ENCODE measurements at places on chromosomes 11 and 22. TPM values are rescaled to one million over a fixed set of nuclear protein-coding genes. Genes with fewer than 3 reads are reported as not detected.

- no peaks in the 10 kb centered on the region for H3K36me3 ChIP-seq
- H3K4me3 ChIP-seq, result no peak overlapping the region
- no peak overlapping the region for H3K27ac ChIP-seq
- DNase-seq, result no peak
- no peaks in the 10 kb centered on the region for H3K27me3 ChIP-seq
Measured at GRCh38 chr22:25900390-25900789, 158.4 kb downstream of the MYO18B start.

- no peaks in the 10 kb centered on the region for H3K27me3 ChIP-seq
- peaks cover 27% of the 10 kb centered on the region for H3K4me1 ChIP-seq
- no peaks in the 10 kb centered on the region for H3K36me3 ChIP-seq
- DNase-seq, result no peak
Measured at GRCh38 chr11:19713196-19714021, 772 bp downstream of the NAV2 start.

- no peaks in the 10 kb centered on the region for H3K4me1 ChIP-seq
- no peak overlapping the region for H3K27ac ChIP-seq
- H3K4me3 ChIP-seq, result no peak overlapping the region
- H3K27me3 ChIP-seq, result peaks cover 2% of the 10 kb centered on the region
- no peak for DNase-seq
Measured at GRCh38 chr11:17633987-17634775, 85.2 kb upstream of the MYOD1 start.

DNA sequence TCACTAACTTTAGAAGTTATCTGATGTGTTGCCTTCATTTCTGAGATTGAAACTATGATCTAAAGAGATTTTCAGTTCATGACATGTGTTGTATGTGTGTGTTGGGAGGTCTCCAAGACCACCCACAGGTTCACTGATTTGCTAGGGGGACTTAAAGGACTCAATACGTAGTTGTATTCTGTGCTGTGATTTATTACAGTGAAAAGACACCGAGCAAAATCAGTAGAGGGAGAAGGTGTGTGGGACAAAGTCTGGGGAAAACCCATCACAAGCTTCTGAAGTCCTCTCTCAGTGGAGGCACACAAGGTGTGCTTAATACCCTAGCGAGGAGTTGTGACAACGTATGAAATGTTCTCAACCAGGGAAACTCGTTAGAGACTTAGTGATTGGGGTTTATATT lies 35.6 kb downstream of the RNF169 start:
- no peaks in the 10 kb centered on the region for H3K27me3 ChIP-seq
- H3K27ac ChIP-seq, result no peak overlapping the region
- H3K36me3 ChIP-seq, result no peaks in the 10 kb centered on the region
- H3K4me1 ChIP-seq, result peaks cover 7% of the 10 kb centered on the region
- DNase-seq, result no peak

- DNase-seq, result peak; percentile 73
- peak overlapping the region; percentile 21 for H3K27ac ChIP-seq
- no peak overlapping the region for H3K4me3 ChIP-seq
- no peaks in the 10 kb centered on the region for H3K27me3 ChIP-seq
- peaks cover 10% of the 10 kb centered on the region for H3K36me3 ChIP-seq
Measured at GRCh38 chr22:20885557-20886323, 26.9 kb downstream of the SNAP29 start.

- DNase-seq, result no peak
- H3K27ac ChIP-seq, result no peak overlapping the region
- no peaks in the 10 kb centered on the region for H3K27me3 ChIP-seq
- H3K4me1 ChIP-seq, result no peaks in the 10 kb centered on the region
- H3K4me3 ChIP-seq, result no peak overlapping the region
Measured at GRCh38 chr11:78699609-78700135, 125.0 kb upstream of the NARS2 start.

GRCh38 chr11:40787224-40787623 lies 672.2 kb downstream of the LRRC4C start:
- no peak overlapping the region for H3K27ac ChIP-seq
- no peak overlapping the region for H3K4me3 ChIP-seq
- no peaks in the 10 kb centered on the region for H3K4me1 ChIP-seq
- no peaks in the 10 kb centered on the region for H3K27me3 ChIP-seq
- no peaks in the 10 kb centered on the region for H3K36me3 ChIP-seq

GRCh38 chr22:41369424-41369745 lies 12.4 kb upstream of the TEF start:
- H3K36me3 ChIP-seq, result no peaks in the 10 kb centered on the region
- no peaks in the 10 kb centered on the region for H3K27me3 ChIP-seq
- peaks cover 13% of the 10 kb centered on the region for H3K4me1 ChIP-seq
- H3K4me3 ChIP-seq, result no peak overlapping the region
- DNase-seq, result no peak

DNA sequence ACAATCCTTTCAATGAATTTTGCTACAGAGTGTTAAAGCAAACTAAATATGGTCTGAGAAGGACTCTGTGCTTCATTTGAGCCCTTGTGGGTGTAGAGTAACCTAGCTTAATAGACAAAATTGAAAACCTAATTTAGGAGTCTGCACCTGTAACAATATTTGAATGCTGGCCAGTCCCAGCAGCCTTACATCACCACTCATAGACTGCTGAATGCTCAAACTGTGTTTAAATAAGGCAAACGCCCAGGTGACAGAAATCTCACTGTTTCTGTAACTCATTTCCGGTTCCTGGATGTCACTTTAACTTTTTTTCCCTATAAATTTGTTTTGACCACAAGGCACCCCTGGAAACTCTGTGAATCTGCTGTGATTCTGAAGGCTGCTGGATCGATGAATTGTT lies 45.5 kb upstream of the GLYATL1B start:
- H3K36me3 ChIP-seq, result no peaks in the 10 kb centered on the region
- no peaks in the 10 kb centered on the region for H3K27me3 ChIP-seq
- no peaks in the 10 kb centered on the region for H3K4me1 ChIP-seq

GRCh38 chr11:94303966-94304958 lies at the start of gene IZUMO1R:
Gene IZUMO1R (plus strand): TSS chr11:94304580. CDS start chr11:94305637, 1,057 bp downstream.
- DNase-seq, result peak; percentile 18
- no peaks in the 10 kb centered on the region for H3K4me1 ChIP-seq
- no peaks in the 10 kb centered on the region for H3K27me3 ChIP-seq
- H3K36me3 ChIP-seq, result no peaks in the 10 kb centered on the region
- H3K4me3 ChIP-seq, result no peak within 1 kb of the TSS

DNA sequence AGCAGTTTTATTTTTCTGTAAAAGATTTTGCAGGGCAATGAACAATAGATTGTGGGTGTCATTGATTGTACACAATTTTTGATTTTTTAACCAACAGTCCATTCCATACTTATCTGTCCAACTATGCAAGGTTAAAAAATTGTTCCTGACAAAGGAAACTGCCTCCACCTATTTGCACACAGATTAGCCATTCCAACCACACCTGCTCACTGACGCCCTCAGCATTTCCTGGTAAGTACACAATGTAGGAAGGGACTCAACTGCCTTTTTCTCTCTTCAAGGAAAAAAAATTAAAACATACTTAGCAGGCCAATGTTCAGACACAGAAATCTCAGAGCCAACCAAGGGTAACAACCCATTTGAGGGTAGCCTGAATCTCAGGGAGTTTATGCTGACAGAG lies 4.3 kb upstream of the FUT4 start:
- H3K27ac ChIP-seq, result no peak overlapping the region
- DNase-seq, result no peak
- no peaks in the 10 kb centered on the region for H3K4me1 ChIP-seq
- H3K36me3 ChIP-seq, result no peaks in the 10 kb centered on the region

DNA sequence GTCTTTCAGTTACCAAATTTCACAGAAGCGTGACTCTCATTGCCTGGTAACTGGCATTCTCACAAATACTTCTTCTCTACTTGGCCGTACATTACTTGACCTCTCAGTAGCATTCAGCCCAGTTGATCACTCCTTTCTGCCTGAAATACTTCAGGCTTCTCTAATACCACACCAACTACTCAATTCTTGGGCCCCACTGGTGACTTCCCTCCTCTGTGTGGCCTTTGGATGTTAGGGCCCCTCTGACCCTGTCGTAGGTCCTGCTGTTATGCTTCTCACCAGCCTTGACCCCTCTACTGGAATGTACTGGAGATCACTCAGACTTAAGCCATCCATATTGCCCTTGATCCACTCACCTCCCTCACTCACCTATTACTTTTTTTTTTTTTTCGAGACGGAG lies 2.2 kb upstream of the EFCAB6 start:
- H3K36me3 ChIP-seq, result no peaks in the 10 kb centered on the region
- DNase-seq, result no peak
- H3K4me3 ChIP-seq, result no peak overlapping the region
- H3K27me3 ChIP-seq, result no peaks in the 10 kb centered on the region

GRCh38 chr11:74970852-74971395 lies 17.8 kb upstream of the NEU3 start:
- H3K27ac ChIP-seq, result no peak overlapping the region
- H3K4me3 ChIP-seq, result no peak overlapping the region
- H3K27me3 ChIP-seq, result no peaks in the 10 kb centered on the region
- H3K4me1 ChIP-seq, result no peaks in the 10 kb centered on the region

DNA sequence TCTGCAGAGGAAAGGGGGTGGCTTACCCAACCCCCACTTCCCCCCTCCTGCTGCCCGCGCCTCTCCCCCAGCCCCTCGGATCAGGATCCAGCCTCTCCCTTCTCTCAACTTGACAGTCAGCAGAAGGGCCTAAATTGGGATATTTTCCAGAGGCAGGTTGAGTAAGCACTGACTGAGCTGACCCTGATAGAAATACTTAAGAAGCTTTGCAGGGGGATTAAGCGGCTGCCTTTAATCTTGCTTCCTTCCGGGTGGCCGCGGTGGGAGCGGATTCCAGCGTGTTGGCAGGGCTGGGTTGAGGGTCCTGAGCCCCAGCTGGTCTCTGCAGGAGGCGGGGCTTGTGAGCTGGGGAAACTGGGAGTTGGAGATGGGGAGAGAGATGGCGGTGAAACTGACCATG lies 445.2 kb downstream of the NTM start:
- DNase-seq, result no peak
- no peak overlapping the region for H3K4me3 ChIP-seq
- no peaks in the 10 kb centered on the region for H3K4me1 ChIP-seq

- H3K4me3 ChIP-seq, result peak within 1 kb of the TSS; percentile 27
- no peak for DNase-seq
- H3K27ac ChIP-seq, result no peak within 1 kb of the TSS
- H3K4me1 ChIP-seq, result no peaks in the 10 kb centered on the region
- H3K27me3 ChIP-seq, result no peaks in the 10 kb centered on the region
Measured at GRCh38 chr22:46537225-46537945, at the start of gene CELSR1. Gene CELSR1 (minus strand): TSS chr22:46537620. CDS start chr22:46537170, 450 bp downstream.

- DNase-seq, result no peak
- no peak overlapping the region for H3K4me3 ChIP-seq
- peaks cover 5% of the 10 kb centered on the region for H3K4me1 ChIP-seq
- no peaks in the 10 kb centered on the region for H3K27me3 ChIP-seq
Measured at GRCh38 chr11:69335007-69335780, 41.2 kb downstream of the MYEOV start.

DNA sequence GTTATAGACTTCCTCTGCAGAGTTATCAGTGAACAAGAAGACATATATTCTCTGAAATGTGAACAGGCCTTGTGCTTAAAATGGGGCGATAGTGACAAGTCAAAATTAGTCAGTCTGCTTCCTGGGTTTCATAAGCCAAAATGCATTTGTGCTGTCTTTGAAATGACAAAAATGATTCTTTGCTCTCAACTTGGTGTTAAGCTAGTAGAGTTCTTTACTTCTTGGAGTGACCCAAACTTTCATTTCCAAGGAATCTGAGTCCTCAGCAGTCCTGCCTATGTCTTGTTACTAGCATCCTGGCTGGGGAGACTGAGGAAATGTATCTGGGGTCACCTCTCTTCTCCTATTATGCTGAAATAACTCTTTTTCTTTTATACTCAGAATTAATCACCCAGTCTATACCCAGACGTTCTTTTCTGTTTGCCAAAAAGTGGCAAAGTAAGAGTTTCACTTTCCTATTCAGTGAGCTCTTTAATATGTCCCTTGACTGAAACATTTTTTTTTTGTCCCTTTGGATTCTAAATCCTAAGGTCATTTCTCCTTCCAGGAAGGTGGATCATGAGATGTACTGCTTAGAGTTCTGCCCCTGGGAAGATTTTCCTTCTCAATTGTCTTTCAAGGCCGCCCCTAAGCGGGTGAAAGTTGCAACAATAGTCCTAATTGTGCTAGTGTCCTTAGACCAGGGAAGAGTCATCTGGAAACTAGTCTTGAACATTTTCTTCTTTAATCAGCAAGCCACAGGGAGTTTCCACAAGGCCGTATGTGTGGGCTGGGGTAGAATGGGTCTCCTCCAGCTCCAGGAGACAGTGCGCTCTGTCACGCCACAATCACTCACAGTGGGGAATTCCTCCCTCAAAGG lies 53.0 kb upstream of the RDX start:
- H3K4me3 ChIP-seq, result no peak overlapping the region
- peak; percentile 61 for DNase-seq
- H3K36me3 ChIP-seq, result no peaks in the 10 kb centered on the region
- no peaks in the 10 kb centered on the region for H3K27me3 ChIP-seq
- H3K27ac ChIP-seq, result no peak overlapping the region
- H3K4me1 ChIP-seq, result no peaks in the 10 kb centered on the region

The ART1 gene
- total RNA-seq, result not detected

The TNNI2 gene
- not detected for total RNA-seq

The JHY gene
- total RNA-seq, result 2.1 TPM

All from fibroblast of lung (primary cell).